ENCODE measurements at places on chromosomes 4 and X.

GRCh38 chr4:146053891-146054290, 115.3 kb upstream of the ZNF827 start:
- no peak for DNase-seq

DNA sequence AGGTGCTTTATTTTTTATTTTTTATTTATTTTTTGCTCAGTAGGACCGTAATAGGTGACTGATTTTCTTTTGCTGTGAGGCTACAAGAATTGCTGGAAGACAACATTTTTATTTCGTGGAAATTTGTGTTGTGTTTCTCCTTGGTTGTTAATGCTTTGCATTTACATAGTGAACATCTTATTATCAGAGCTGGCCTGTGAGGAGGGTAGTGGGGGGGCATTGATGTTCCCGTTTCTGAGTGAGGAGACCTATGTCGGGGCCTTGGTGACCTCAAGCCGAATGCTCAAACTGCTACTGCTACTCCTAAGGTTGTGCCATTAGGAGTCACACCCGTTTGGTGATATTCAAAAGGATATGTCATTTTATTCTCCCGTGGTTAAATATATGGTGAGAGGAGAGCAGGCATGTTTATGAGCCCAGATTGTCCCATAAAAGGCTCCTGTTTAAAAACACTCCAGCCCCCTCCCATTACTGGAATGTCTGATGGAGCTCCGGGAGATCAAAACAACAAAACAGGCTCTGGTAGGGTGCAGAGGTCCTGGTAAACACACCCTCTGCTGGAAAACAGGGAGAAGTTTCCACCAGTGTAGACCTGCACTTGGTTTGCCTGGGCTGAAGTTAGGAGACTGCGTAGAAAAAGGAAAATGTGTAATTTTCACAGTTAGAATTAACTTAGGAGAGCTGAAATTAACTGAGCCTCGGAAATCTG, 5.6 kb downstream of the PDGFRA start:
- no peak for DNase-seq

DNA sequence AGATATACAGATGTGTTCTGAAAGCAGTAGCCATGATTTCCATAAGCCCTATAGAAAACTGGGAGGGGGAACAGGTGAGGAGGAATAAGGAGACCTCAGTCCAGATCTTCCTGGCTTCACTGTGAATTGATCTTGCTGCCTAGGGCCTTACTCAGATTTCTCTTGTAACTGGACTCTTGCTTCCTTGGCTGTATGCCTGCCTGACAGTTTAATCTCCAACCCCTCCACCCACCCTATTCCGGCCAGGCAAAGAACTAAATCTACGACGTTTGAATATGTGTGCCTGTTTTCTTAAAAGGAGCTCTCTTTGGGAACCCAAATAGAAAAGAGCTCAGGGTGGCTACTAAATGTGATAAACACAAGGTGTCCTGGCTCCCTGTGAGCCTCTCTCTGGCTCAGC, 173.0 kb downstream of the GPC3 start:
- DNase-seq, result no peak

- no peak for DNase-seq
Observed at GRCh38 chr4:28754376-28754775, 1893.7 kb downstream of the STIM2 start.

GRCh38 chrX:155148724-155149537, 67.3 kb upstream of the VBP1 start:
- no peak for DNase-seq

GRCh38 chr4:128334256-128334655, 46.6 kb upstream of the PGRMC2 start:
- no peak for DNase-seq

DNA sequence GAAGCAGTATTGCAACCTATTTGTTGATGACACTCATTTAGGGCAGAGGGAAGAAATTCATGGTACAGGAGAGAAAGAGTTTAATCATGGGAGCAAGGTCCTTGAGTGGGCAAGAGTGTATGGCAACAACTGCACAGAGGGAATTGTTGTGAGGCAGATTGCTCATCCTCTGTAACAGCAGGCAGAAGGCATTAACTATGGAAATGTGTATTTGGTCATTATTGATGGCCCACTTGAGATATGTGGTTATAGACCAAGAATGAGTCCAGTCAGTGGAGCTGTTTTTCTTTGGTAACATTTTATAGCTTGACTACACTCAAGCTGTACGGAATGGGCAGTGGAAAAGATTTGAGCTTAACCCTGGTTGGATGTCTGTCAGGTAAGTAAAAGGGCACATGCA, 15.9 kb downstream of the PLRG1 start:
- no peak for DNase-seq

GRCh38 chrX:23668335-23668734, 1.0 kb downstream of the PRDX4 start:
- DNase-seq, result peak; percentile 15

DNA sequence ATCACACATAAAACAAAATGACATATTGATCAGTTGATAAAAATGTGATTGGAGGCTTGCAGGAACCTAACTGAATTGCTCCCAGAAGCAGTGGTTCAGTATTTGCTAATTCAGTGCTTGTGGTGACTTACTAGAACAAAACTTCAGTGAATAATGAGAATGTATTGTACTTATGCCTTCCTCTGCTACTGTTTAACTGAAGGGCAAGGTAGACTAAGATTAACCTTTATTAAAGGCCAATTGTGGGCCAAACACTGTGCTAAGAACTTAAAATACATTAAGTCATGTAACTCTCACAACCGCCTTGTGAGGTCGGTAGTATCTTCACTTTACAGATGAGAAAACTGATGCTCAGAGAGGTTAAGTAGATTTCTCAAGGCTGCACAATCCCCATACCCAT, 14.9 kb downstream of the IGFBP7 start:
- DNase-seq, result no peak

GRCh38 chr4:78971326-78971725, 32.1 kb upstream of the PAQR3 start:
- no peak for DNase-seq

DNA sequence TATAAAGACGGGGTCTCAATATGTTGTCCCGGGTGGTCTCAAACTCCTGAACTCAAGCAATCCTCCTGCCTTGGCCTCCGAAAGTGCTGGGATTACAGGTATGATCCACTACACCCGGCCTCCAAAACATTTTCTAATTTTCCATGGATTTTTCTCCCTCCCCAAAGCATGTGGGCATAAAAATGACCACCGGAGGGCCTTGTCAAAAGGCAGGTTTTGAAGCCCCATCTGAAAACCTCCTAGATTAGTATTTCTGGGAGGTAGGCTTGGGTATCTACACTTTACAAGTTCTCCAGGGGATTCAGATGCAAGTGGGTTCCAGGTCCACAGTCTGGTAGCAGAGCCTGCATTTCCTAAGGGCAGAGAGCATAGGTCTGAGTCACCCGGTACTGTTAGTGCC, 1.4 kb upstream of the GPR173 start:
- no peak for DNase-seq

DNA sequence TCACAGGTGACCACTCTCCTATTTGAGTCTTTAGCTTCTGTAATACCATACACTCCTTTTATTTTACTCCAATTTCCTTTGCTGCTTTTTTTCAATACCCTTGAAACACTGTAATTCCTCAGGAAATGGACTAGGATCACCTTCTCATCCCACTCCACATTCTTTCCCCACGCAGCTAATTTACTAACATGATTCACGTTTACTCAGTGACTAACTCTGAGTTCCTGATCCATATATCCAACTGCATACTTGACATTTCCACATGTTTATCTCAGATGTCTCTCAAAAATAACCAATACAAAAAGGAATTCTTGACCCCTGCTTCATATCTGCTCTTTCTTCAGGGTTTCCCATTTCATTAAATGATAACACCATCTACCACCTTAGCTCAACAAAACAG, 19.9 kb downstream of the RPS6KA6 start:
- DNase-seq, result no peak

DNA sequence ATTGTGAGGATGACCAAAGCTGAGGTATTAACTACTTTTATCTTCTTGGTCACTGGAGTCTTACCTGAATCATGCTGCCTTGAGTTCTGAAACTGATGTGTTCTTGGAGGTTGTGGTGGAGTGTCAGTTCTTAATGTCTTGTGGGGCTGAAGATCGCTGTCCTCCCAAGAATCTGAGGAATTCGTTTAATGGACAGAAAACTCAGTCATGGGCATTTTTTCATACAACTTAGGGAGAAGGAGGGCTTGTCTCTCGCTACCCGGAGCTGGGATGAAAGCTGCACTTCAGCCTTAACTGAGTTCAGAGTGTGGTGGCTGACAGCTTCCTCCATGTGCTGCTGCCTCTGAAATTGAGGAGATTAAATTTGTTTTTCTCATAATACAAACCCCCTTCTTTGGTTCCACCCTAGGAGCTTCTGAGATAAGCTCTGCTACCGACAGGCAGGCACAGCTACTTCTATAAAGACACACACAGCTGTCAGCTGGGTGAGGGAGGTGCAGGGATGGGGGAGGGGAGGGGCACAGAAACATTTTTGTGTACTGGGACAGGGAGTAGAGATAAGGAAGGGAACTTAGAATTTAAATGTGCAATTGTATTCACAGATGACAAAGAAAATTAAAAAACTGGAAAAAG, 30.8 kb downstream of the RBBP7 start:
- no peak for DNase-seq

DNA sequence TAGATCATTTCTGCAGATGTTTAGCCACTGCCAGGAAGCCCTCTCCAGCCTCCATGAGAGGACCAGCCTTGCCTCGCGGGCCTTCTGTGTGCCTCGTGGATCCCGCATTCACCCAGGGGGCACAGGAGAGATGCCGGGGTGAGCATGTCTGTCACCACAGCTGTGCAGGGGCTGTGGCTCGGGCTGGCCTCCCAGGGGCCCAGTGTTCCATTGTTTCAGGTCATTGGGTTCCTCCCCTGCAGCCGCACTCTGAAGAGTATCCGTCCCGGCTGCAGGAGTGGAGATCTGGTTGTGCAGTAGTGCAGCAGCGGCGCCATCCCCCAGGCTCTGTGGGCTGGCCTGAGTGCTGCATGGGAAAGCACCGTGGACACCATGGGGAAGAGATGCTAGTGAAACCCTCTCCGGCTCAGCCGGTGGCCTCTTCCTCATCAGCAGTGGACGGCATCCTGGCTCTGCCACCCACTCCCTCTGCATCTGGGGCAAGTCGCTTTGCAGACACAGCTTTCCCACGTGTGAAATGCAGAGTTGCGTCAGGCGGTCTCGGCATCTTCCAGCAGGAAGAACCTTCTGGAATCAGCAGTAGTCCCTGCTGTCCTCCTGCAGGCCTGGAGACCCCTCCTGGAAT, 29.1 kb downstream of the TBC1D14 start:
- no peak for DNase-seq

DNA sequence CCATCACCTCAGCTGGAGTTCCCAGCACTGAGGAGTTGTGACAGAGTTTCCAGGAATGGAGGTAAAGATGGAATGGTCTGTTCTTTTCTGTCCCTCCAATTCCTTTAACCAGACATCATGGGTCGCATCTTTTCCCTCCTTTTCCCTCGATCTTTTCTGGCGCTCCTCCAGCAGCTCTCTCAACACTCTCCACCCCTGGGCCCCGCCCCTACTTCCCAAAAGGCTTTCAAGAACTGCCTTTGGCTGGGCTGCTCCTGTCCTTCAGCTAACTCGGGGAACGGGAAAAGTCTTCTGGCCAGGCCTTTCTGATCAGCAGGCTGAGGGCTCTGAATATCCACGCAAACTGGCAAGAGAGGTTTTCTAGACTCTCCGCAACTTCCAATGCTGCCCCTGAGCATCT, 34.0 kb downstream of the UTP14A start:
- no peak for DNase-seq

DNA sequence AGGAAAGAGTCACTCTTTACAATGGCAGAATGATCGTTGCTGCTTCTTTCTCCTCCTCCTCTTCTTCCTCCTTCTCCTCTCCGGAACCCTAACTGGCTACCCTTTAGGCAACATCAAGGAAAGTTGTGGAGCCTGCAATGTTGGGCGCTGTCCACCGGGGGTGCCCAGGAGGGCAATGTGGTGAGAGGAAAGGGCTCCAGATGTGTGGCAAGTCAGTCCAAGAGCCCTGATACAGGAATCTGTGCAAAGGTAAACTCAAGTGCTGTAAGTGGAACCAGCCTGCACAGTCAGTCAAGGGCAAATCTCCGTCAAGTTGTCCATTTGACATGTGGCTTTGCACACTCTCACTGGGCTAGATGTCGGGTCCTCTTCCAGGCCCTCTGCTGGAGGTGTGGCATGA, 2.8 kb downstream of the RTL5 start:
- no peak for DNase-seq

DNA sequence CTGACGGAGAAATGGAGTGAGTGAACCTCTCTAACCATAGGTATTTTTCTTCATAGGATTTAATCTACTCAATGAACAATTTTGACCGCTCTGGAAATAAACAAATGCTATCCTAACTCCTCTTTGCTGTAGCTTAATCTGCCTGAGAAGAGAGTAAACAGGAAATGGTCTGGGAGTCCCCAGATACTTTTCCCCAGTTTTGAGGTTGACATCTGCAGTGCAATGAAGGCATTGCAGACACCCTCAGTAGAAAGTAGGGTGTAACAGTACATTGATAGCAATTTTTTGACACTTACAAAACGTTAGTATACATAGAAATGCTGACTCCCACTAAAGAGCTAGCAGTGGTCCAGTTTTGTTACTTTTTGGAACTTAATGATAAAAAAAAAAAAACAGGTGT, 495.9 kb upstream of the FAM241A start:
- no peak for DNase-seq

Measured in GM12864 (cell line).